Activated T-helper 17 cell treated with anti-CD3 and anti-CD28 coated beads, Interleukin-2, amount 50 U/mL, for 72 hours (primary cell): ENCODE measurements at places on chromosomes 2 and 18.
A peak's percentile ranks its signal among the peaks of the same experiment; 100 is the strongest.

DNA sequence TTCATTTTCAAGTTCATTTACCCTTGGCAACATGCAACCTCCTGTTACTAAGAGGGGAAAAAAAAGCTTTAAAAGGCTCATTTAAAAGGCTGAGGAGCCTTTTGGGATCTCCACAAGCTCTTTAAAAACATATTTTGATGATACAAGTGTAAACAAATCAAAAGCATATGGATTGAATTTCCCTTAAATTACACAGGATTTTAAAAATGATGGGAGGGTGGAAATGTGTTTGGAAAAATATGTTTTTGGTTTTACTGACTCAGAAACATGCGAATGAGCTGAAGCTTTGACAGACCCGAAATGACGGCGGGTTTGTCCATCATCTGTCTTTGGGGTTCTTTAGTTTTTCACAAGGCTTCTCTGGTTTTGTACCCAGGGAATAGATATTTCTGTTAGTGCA, 180.6 kb upstream of the CCDC68 start:
- ATAC-seq, result no peak

- peak; percentile 1 for ATAC-seq
Observed at GRCh38 chr2:105038383-105039061, 653 bp downstream of the MRPS9 start.

- ATAC-seq, result no peak
Observed at GRCh38 chr2:218329027-218329825, 27.4 kb upstream of the CATIP start.

- no peak for ATAC-seq
Observed at GRCh38 chr2:140565756-140566155, 1565.1 kb downstream of the LRP1B start.

DNA sequence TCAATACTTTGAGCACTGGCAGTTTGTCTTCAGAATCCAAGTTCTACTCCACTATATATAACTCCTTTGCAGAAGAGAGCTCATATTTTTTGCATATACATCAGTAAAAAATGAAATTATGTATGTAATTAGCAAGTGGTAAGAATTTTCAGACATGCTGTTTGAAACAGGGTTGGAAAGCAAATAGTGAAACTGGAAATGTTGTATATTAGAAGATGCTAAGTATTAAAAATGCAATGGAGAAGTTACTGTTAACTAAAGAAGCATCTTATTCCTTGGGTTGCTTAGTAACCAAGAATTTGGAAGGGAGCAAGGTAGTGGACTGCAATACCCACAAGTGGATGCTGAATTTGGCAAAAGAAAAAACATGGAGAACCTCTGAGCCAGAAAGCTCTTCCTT, 88.6 kb upstream of the DLGAP1 start:
- no peak for ATAC-seq

GRCh38 chr2:50042771-50043170, 888.5 kb upstream of the FSHR start:
- no peak for ATAC-seq

- ATAC-seq, result no peak
Observed at GRCh38 chr2:154591294-154591820, 107.1 kb upstream of the KCNJ3 start.

- no peak for ATAC-seq
Observed at GRCh38 chr2:96264656-96265348, 995 bp downstream of the TMEM127 start.

DNA sequence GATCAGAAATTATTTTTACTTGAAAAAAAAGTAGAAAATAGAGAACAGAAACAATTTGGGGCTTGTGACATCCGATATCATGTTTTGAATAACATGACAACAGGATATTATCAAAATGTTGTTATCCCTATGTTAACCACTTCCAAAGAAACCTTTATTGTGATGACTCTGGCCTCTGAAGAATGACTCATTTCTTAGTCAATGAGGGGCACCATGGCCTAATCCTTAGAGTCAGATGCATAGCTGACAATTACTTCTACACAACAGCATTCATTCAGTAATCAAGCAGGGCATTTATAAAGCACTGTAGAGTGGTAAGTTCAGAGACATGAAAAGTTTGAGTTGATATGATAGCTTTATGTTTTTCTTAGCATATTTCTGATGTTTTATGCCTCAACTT, 703.0 kb downstream of the RNF144A start:
- ATAC-seq, result peak; percentile 70

DNA sequence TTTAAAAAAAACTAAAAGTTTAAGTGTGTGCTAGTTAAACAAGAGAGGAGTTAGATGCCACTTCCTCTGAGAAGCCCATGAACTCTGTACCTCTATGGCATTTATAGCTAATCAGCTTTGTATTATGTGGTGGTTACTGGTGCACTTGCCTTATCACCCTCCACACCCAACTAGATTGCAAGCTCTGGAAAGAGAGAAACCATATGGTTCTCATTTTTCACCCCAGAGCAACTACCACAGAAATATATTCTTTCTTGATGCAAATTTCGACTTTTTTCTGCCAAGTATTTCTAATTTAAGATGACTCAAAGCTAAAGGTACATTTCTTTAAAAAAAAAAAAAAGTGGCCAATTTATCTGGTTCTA, 24.2 kb downstream of the RAPH1 start:
- no peak for ATAC-seq

- no peak for ATAC-seq
Observed at GRCh38 chr2:106113361-106113966, 80.6 kb downstream of the UXS1 start.

- no peak for ATAC-seq
Observed at GRCh38 chr2:54810246-54810645, 86.8 kb downstream of the EML6 start.

GRCh38 chr2:47050021-47050760, 104.9 kb downstream of the STPG4 start:
- ATAC-seq, result peak; percentile 80

- no peak for ATAC-seq
Observed at GRCh38 chr2:21981127-21981526, 857.4 kb downstream of the TDRD15 start.

- no peak for ATAC-seq
Observed at GRCh38 chr2:6053743-6054142, 361.6 kb downstream of the SOX11 start.
